ENCODE measurements at places on chromosomes 2 and 18.

DNA sequence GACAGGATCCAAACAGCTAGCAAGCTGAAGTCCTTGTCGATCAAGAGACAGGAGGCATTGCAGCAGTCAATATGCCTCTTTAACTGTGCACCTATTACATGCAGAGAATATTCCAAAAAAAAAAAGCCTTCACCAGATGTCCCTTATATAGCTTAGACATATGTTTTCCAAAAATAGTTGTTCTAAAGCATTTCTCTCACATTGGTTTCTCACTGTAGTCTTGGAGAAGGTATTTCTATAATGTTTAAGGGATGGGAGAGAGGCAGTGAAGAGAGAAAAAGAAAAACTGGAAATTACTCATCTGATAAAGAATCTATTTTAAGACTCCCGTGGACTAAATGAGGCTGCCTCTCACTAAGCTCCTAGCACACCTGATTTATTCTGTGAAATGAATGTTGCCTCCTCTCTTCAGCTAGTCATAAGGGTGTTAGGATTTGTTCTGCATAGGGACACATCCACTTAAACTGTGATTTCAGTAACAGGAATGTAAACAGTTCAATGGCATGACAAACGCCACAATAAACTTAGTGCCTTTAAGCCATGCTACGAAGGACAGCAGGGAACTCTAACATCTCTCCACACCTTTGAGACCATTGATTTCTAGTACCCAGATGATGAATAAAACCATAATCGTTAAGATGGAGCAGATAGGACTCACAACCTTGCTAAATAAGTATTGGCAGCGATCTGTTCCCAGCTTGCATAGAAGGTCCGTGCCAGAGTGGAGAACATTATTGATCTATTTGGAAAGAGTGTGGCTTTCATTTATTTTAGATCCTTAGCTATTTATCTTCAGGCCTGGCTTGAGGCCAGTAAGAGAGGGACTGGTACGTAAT, 98.6 kb upstream of the NCK2 start:
- no peak for DNase-seq

GRCh38 chr2:198044777-198045176, 240.4 kb downstream of the PLCL1 start:
- DNase-seq, result no peak

DNA sequence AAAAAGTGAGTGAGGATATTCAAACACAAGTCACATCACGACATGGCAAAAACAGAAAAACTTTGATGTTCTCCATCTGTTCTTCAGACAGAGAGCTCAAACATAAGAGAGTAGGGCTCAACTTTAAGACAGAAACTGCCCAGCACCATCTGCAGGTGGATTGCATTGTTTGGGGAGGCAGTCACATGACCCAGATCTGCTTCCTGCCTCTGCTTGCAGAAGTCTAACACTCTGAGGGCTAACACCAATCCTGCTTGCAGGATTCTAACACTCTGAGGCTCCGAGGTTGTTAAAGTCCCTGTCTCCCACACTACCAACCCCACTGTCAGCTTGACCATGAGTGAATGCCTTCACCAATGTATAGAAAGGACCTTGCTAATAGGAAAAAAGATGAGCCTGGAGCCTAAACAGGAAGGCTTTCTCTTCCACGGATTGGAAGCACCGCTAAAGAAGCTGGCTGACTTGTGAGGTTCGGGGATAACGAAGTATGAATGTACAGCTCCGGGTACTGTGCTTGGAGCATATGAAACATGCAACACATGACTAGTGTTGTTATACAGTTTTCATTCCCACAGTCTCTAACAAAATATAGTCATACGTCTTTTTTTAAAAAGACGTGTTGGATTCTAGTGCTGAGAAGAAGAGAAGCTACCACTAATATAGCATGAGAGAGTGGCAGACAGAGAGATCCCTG, 176.6 kb upstream of the CREB1 start:
- DNase-seq, result no peak

DNA sequence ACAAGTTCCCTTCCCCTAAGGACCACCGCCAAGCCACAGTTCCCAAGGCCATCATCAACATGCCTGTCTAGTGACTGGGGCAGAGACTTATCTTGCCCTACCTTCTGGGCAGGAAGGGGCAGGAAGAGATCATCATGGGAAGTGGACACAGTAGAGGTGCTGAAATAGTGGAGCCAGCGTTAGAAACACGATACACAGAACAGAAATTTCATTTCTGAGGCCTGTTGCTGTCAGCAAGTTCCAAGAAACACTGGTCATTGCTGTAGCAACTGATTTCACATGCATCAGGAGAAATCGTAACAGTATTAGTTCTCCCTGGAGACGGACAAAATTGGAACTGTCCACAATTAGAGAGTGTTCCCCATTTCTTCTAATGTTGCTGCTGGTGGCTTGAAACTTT, 83.0 kb downstream of the COLEC12 start:
- DNase-seq, result no peak

DNA sequence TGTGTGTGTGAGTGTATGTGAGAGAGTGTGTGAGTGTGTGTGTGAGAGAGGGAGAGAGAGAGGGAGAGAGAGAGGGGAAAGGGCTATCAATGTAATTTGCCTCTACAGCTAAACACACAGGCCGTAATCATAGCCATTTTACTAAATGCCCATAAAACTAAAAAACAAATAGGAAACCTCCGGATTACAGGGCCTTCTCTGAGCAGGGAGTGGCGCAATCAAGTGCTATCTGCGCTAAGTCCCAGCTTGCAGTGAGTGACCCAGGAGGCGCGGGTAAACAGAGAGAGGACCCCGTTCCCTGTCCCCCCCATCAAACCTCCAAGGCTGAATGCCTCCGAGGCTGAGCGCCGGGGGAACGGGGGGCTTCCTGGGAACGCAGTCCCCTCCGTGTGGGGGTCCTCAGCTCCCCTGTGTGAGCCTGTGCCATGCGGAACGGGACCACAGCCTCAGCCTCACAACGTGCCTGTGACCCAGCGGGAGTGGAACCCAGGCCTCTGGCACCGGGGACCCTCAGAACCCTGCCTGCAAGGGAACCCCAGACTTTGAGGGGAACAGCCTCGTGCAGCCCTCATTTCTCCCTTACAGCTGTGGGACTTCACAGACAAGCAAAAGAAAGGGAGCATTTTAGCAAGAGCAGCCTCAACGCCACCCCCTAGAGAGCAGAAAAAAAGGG, 54.7 kb upstream of the ID2 start:
- no peak for DNase-seq

- no peak for DNase-seq
Observed at GRCh38 chr2:102597788-102598187, 21.6 kb upstream of the SLC9A2 start.

- no peak for DNase-seq
Observed at GRCh38 chr2:168793596-168793995, 8.8 kb upstream of the NOSTRIN start.

DNA sequence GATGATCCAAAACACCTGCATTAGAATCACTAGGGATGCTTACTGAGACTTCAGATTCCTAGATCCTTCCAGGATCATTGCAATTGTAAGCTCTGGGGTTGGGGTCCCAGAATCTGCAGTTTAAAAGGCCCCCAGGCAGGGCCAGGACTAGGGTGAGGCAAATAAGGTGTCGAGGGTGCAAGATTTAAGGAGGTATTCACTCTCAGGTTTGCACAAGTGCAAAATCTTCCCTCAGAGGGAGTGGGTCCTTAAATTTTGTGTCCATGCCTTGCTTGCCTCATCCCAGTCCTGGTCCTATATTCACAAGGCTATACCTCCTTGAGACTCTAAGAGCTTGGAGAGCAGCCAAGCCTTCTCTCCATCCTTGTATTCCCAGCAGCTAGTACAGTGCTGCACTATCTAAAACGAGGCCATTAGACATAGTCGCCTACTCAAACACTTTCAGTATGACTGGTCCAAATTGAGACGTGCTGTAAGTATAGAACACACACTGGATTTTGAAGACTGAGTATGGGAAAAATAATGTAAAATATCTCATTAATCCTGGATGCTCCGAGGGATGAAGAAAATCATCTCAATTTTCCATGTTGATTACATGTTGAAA, 31.6 kb upstream of the MREG start:
- DNase-seq, result no peak

GRCh38 chr2:152743002-152743401, 24.6 kb downstream of the ARL6IP6 start:
- DNase-seq, result no peak

DNA sequence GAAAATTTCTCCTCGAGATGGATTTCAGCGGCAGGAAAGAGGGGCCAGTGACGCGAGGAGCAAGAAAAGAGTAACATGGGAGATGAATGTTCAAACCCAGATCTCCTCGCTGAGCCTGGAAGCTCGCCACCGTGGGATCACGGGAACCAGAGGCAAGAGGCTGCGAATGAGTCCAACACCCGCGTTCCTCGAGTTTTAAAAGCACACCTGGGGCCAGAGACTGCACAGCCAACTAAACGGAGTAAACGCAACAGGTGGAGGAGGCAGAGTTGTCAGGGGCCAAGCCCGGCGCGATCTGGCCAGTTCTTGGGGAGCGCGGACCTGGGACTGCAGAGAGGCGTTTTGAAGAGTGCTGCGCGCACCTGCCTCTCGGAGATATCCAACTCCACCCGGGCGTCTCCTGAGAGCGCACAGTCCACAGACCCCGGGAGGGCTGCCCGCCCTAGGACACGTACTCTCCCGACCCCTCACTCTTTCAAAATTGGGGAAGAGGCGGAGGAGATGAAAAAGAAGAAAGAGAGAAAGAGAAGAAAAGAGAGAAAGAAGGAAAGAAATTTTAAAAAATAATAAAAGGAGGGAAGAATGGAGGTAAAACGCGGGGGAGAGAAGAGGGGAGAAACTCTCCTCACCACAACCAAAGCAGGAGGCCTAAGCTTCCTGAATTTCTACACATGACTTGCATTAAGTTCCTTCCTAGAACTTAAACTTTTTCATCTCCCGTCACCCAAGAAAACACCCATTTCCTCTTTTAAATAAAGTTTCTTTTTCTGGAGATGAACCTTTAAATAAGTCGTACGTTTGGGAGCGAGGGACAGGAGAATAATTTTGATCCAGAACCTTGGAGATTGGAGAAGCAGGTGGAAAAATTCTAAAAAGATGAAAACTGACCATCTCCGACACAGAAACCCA, 5.3 kb upstream of the PAX3 start:
- DNase-seq, result no peak

GRCh38 chr2:240557808-240558207, at the start of gene ANKMY1:
Gene ANKMY1 (minus strand): TSS chr2:240557988. CDS start chr2:240557335, 653 bp downstream.
- DNase-seq, result no peak

- no peak for DNase-seq
Observed at GRCh38 chr2:208415897-208416296, 9.3 kb downstream of the PTH2R start.

GRCh38 chr2:176445956-176446355, 176.7 kb downstream of the MTX2 start:
- DNase-seq, result no peak

DNA sequence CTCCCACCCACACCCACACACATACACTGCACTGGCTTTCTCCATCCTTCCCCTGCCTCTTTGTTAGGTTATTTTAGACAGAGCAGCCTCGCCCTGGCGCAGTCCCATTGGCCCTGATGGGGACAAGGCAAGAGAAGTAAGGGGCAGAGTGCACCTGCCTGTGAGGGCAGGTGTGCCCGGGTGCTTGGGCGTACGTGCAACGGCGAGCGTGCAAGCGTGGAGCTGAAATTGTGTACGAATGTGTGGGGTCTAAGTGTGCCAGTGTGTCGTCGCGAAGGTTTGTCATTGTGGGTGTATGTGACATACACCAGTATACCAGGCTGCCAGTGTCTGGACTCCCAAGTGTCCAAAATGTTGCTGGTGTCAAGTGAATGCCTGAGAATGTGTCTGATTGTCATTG, 544 bp downstream of the LRATD1 start:
- DNase-seq, result no peak

- no peak for DNase-seq
Observed at GRCh38 chr2:29561181-29561580, 360.2 kb downstream of the ALK start.

GRCh38 chr2:130828461-130828860, 8.3 kb upstream of the ARHGEF4 start:
- DNase-seq, result no peak

DNA sequence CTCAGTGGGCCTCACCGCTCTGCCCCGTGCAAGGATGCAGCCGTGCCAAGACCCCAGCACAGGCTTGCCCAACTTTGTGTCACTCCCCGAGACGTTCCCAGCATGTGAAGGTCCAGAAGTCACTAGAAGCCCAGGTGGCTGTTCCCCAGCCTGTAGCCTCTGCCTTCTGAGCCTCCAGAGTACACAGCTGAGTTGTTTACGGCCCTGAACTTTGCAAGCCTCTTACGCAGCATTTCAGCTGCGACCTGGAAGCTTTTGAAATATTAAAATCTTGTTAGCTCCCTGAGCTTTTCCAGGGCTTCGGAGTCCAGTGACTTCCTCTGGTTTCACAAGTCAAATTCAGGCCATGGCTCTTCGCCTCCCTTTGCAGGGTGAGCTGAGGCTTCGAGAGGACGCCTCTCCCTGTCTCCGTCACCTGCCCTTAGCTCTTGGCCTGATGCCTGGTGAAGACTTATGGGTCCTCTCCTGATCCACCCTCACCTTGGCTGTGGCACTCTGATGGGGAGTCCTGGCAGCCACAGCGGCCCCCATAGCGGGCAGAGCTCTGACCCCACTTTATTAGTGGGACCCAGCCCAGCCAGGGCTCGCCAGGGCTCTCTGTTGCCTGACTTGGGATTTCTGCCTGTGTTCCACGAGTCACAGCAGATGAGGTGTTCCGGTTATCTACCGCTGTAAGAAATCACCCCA, 76.5 kb upstream of the HPCAL1 start:
- DNase-seq, result no peak

GRCh38 chr2:172276961-172277360, 150.4 kb upstream of the ITGA6 start:
- DNase-seq, result no peak

- no peak for DNase-seq
Observed at GRCh38 chr18:44857744-44858491, 177.2 kb downstream of the SETBP1 start.

DNA sequence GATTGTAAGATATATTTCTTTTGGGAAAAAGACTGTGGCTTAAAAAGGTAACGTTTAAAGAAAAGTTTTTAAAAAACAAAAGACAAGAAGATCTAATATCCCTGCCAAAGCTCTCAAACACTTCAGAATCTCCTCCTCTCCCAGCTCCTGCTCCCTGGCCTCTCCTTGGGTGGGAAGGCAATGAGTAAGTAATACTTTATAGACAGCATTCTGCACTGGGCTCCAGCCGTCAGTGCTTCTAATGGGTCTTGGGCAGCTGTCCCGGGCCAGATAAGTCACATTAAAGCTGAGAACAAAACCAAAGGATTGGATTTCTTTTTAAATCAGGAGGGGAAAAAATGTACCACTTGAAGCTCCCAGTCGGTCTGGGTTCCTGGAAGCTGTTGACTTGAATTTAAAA, 133.7 kb downstream of the ALPK2 start:
- DNase-seq, result no peak

DNA sequence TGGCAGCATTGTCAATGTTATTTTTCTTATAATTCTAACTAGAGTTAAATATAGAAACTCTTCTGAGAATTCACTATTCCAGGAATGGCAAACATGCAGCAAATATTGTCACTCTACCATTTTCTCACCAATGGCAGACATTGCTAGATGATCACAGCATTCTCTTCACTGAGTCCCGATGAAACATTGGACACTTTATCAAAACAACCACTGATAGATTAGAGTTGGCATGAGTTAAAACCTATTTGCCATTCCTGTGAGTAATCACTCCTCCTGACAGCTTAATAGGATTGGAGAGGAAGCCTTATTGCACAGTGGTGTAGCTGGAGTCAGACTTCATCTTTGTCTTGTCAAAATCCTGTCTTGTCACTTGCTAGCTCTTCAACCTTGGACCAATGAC, 163.9 kb upstream of the THUMPD2 start:
- no peak for DNase-seq

- no peak for DNase-seq
Observed at GRCh38 chr18:5851998-5852397, 43.3 kb downstream of the TMEM200C start.

Measured in GOT3 (cell line).